ENCODE measurements at places on chromosomes 12 and 14.
A peak's percentile ranks its signal among the peaks of the same experiment; 100 is the strongest.

DNA sequence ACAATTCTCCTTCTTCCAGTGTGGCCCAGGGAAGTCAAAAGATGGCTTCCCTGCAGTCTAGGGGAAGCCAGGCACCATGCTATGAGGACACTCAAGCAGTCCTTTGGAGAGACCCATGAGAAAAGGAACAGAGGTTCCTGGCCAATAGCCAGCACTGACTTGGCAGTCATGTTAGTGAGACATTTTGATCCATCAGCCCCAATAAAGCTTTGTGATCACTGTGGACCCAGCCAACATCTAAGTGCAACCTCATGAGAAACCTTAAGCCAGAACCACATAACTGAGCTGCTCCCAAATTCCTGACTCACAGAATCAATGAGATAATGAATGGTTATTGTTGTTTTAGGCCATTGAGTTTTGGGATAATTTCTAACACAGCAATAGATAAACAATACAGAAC is 51.0 kb upstream of the NAP1L1 start:
- DNase-seq = no peak

- no peak for DNase-seq
Measured at GRCh38 chr12:14239935-14240872, 125.3 kb upstream of the ATF7IP start.

GRCh38 chr12:123936956-123937706 is 35.5 kb downstream of the CCDC92 start:
- DNase-seq = no peak

DNA sequence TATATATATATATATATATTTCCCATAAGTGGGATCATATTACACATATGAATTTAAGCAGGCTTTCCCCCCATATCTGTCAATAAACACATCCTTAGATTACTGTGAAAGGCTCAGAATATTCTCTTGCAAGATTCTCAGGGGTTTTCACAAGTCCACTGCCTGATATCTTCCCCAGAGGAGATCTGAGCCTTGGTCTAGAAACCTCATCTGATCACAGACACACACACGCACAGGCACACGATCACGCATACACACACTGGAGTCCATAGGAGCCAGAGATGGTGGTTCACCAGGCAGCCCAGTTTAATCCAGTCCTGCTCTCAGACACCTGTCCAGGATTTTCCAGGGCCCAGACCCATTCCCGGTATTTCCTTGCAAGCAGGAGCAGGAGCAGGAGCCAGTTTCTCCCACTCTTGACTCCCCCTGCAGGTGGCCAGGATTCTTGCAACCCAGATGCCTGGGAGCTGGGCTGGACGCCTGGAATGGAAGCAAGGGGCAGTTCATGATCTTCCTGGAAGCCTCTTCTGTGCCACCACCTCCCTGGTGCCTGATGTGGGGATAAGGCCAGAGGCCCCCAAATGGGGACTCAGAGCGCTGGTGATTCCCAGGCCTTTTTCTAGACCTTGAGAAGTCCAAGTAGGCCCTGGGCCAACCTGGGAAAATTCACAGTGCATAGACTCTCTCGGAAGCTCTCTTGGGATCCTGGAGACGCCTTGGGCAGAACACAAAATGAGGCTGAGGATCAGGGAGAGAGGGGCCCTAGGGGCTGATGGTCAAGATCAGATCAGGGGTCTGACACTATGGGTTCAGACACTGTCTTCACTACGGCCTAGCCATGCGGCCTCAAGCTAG is 16.5 kb upstream of the KRT78 start:
- peak; percentile 37 for DNase-seq

GRCh38 chr14:26765768-26766520 is 168.1 kb upstream of the NOVA1 start:
- no peak for DNase-seq

- DNase-seq = peak; percentile 15
Measured at GRCh38 chr14:104600141-104600643, 4.4 kb downstream of the TMEM179 start.

DNA sequence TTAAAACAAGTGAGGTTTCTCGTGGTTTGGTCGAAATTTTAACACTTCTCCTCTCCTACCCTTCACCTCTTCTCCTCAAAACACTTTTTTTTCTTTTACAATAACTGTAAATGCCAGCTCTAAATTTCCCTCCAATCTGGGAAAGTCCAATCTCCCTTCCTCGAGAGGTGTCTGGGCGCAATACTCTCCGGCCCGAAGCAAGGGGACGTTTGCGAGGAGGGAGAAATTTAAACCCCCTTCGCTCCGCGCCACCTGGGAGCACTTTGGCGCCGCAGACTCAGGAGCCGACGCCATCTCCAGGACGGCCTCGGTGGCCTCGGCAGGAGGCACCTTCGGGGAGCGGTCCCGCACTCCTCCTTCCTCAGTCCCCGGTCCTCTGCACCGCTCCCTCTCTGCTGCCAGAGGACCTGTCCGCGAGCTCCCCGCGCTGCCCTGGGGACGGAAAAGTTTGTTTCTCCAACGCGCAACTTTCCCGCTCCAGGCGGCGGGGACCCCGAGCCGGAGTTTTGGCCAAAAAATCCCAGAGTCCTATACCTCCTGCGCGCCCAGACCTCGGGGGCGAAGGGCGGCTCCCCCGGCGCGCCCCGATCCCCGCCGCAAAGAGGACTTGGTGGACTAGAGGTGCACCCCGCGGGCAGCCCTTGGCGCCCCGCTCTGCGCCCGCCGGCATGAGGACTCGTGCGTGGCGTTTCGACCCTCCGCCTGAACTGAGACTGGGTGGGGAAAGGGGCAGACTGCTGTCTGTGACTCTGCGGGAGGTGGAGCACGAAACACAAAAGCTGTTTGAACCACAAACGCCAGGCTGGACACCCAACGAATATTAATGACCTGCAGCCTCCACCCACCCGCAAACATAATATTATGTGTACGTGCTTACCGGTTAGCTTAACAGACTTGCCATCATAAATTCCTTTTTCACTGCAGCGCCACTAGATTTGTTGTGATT is 95.2 kb upstream of the HMGA2 start:
- no peak for DNase-seq

- no peak for DNase-seq
Measured at GRCh38 chr12:131171029-131171428, 217.3 kb downstream of the ADGRD1 start.

DNA sequence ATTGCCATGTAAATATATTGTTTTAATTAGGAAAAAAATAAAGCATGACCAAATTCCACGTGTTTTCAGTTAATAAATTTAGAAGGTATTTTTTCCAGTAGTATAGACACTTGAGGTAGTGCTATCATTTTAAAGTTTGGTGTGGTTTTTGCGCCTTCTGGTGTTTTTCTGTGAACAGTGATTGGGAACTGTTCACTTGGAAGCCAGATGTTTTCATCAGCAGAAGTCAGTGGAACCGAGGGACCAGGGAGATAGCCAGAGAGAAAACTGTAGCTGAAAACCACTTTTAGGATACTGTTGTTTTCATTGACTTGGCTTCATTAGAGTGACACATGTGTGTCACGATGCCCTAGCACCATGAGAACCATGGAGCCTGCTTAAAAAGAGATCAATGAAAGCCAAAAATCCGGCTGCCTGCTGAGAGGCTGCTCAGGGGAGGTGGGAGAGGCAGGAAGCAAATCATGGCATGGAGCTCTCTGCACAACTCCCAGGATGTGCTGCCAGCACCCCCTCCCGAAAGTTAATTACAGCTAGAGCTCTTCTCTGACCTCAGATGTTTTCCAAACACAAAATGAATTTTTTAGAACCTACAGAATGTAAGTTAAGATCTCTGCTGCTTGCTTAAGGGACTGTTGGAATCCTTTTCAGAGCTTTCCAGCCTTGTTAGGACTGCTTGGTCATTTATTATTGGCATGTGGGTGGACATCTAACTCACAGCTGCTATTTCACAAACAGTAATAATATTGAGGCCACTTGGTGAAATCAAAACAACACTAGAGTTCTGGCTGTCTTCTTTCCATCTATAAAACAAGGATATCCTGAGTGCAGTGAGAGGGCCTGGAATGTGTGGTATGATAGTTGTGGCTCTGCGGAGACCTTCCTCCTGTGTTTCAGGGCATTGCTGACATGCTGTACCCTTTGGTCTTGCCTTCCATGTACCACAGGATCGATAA is 192.3 kb downstream of the ANO4 start:
- DNase-seq = no peak

DNA sequence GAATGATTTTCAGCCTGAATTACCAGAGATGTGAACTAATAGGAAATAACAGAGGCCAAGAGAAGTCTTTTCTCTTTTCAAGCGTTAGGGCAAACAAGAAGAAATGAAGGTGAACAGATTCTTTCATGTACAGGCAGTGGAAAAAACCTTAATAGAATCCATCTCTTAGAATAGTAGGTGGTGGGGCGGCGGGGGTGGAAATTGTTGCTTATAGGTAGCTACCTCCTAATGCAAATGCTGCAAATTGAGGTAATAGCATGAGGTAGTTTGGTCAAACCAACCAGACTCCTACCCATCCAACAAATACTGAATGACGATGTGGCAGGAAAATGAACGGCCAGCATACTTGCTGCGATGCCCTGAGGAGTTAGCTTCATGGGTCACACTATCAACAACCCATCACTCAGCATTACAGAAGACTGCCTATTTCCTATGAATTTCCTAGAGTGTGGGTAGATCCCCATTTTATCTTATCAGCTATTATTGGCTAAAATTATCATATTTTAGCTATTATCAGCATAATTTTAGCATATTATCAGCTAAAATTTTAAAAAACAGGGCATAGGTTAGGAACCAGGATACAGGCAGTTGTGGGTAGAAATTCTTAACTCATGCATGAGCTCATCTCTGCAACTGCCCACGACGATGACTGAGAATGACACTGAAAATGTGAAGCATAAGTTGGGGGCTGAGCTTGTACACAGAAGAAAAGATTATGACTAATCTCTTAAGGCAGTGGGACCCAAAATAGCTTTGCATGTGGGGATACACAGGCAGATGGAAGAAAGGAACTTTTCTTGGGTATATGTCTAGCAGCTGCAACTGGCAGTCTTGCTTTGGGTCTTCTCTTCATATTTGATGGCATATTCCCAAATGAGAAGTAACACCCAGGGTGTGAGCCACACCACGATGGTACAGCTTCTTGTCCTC is 68.7 kb downstream of the NIN start:
- DNase-seq = no peak

DNA sequence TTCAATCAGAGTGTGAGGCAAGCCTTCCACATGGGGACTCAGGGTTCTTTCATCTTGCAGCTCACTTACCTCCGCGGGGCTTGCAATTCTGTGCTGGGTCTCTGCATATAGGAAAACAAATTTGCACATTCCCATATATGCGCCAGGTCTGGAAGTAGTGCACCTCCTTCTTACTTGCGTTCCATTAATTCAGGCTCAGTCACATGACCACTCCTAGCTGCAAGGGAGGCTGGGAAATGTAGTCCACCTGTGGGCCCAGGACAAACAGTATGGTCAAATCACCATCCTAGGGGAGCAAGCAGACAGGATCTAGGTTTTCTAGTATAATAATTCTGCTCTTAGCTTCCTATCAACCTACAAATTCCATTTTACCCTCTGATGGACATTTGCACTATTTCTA is 160.4 kb downstream of the AACS start:
- no peak for DNase-seq

- no peak for DNase-seq
Measured at GRCh38 chr12:80798281-80798680, 81.6 kb downstream of the MYF5 start.

DNA sequence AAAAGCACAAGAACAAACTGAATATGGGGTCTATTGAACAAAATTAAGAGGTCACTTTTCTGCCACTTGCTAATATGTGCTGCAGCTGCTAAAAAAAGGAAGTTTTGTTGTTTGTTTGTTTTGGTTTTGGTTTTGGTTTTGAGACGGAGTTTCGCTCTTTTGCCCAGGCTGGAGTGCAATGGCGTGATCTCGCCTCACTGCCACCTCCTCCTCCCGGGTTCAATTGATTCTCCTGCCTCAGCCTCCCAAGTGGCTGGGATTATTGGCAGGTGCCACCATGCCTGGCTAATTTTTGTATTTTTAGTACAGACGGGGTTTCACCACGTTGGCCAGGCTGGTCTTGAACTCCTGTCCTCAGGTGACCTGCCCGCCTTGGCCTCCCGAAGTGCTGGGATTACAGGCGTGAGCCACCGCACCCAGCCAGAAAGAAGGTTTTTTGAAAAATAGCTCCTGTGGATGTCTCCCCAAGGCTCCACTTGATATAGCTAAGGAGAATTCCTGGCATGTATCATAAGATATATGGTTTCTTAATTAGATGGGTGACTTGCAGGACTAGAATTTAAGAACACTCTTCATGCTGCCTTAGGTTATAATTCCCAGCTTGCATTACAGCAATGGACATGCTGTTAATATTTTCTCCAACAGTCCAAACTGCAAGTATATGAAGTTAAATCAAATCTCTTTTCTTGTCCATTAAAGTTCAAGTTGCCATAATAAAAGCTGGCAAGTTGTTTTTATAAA is 237.6 kb upstream of the AMIGO2 start:
- DNase-seq = no peak

DNA sequence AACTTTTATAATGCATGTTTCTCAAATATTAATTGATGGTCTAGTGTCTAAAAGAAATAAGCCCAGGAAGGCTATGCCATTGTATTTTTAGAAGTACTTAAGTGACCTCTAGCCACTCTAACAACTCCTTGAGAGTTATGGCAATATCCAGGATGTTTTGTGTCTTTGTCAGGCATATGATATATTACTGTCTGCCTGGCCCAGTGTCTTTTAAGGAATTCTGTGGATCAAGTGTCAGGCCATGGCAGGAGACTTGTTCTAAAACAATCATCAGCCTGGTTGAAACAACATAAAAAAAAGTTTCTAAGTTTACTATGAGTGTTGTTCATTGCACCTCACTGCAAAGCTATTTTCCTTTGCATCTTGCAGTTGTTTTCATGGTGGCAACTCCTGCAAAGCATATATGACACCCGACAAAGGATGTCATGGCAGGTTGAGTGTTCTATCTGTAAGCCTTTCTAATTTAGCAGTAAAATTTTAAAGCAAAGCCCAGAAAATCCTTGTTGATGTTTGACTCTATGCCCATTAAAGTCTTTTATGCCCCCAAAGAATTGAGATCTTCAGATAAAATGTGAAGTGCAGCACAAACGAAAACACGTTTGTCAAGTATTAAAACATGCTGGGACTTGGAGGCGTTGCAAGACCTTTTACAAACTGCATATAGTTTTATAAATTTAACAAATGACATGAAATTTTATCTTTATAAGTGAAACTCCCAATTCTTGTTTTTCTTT is 89.5 kb upstream of the SLC38A2 start:
- DNase-seq = no peak

GRCh38 chr12:69073035-69073434 is 140.1 kb upstream of the CPM start:
- DNase-seq = no peak

DNA sequence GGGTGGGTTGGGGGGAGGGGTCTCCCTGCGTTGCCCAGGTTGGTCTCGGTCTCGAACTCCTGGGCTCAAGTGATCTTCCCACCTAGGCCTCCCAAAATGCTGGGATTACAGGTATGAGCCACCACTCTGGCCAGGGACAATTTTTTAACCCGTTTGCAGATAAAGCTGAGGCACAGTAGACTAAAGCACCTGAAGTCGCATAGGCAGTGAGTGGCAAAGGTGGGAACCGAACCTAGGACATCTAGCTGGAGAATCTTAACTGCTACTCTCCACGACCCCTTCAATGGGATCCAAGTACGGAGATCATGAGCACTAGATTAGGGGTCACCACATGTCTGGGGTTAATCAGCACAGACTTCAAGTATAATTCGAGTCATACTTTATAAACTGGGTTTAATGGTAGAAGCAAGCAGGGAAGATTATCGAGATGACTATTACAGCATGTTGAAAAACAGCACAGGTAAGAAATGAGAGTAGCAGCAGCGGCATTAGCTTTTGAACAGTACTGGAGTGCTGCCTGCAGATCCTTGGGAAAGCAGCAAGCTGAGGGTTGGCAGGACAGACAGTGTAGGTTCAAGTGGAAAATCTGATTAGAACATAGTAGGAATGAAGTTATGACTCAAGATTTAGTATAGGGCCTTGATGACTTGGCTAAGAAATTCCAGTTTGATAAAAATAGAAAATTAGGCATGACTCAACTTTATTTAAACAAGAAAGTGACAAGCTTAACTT is 23.9 kb downstream of the NID2 start:
- DNase-seq = no peak

All from GM12891 (cell line).